ENCODE measurements at places on chromosomes 13 and 19. TPM values are rescaled to one million over a fixed set of nuclear protein-coding genes. Genes with fewer than 3 reads are reported as not detected.

DNA sequence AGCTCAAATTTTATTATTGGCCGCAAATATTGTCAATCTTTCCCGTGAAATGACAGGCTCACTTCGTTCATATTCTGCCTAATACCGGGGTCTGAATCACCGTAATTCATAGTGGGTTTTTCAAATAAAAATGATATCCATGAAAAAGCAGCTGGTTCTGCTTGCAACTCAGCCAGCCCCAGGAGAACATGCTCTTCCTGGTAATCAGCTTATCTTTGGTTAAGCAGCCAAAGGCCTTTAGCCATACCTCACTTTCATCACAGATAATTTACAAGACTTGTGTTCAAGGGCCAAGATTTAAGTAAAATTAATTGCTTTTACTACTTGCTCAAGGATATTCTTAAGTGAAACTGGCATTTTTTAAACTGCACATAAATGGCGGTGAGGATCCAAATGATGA is 22.5 kb downstream of the RNASEH2B start:
- DNase-seq: no peak

GRCh38 chr13:50080203-50080910 is 65.1 kb downstream of the KCNRG start:
- no peak for DNase-seq

- no peak for DNase-seq
These were observed 1.5 kb upstream of the IGSF23 start for GRCh38 chr19:44611812-44612295.

- no peak for DNase-seq
These were observed 681.3 kb upstream of the SLITRK1 start for GRCh38 chr13:84563611-84564010.

- DNase-seq: no peak
These were observed 3.6 kb downstream of the CACNG7 start for GRCh38 chr19:53912653-53913052.

DNA sequence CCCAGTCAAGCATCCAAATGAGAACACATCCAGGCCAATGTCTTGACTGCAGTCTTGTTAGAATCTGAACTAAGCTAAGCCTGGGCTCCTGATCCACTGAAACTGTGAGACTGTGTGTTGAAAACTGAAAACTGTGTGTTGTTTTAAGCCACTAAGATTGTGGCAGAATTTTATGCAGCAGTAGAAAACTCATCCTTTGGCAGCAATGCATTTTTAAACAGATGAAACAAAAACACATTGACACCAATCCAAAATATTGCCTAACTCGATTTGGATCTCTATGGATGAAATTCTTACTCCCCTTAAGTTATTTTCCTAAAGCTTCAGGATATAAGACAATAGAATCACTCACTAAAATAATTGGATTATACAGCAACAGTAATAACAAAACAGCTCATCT is 202.3 kb upstream of the KLF12 start:
- DNase-seq: no peak

- peak; percentile 46 for DNase-seq
These were observed 8.5 kb upstream of the CEACAM7 start for GRCh38 chr19:41696402-41697197.

GRCh38 chr13:44312131-44312530 is 61.5 kb upstream of the SERP2 start:
- DNase-seq: no peak

DNA sequence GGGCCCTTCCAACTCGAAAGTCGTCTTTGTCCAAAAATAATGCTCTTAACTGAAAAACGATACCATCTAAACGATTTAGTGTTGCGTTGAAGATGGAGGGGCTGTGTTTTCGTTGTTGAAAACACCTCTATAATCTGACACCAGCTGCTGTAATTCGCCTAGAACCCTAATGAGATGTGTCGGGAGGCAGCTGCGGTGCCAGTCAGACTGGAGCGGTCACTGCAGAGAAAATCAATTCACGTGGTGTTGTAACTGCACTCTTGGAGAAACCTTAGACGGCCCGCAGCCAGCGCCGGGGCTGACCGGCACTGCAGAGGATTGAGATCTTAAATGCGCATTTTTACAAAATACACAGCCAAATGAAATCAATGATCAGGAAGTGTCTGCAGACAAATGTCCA is 339.1 kb downstream of the ZNF536 start:
- DNase-seq: no peak

- peak; percentile 70 for DNase-seq
These were observed 14.6 kb downstream of the VSIG10L start for GRCh38 chr19:51327066-51328001.

GRCh38 chr19:15538774-15539173 is 30.4 kb downstream of the CYP4F22 start:
- peak; percentile 6 for DNase-seq

GRCh38 chr13:23394821-23395220 is 38.7 kb downstream of the SACS start:
- no peak for DNase-seq

- no peak for DNase-seq
These were observed 19.8 kb upstream of the GNA15 start for GRCh38 chr19:3115916-3116602.

S1PR5 gene
- total RNA-seq: not detected

CYP4F2 gene
- 0.22 TPM for total RNA-seq

HAUS8 gene
- 15.7 TPM for total RNA-seq

CCDC159 gene
- 13.2 TPM for total RNA-seq
